ENCODE measurements at places on chromosomes 16 and 17.

GRCh38 chr16:5604770-5605169 is 507.2 kb upstream of the EEF2KMT start:
- DNase-seq: no peak

DNA sequence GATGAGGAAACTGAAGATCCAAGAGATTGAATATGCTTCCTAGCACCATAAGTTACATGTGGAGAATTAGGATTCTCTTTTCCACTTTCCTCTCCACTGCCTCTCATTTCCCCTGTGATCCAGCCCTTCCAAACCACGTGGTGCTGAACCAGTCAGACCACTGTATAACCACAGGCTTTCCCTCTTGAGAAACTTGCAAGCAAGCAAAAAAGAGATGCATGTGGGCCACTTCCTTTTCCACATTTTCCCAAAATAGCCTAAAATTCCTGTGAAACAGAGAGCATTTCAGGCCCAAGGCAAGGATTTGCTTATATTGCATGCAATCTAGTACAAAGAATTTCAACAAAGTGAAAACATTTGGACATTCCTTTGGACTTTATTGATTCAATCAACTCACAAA is 59.3 kb upstream of the KSR1 start:
- DNase-seq: no peak

- DNase-seq: no peak
These were observed 42.5 kb downstream of the PLCG2 start for GRCh38 chr16:81821436-81822128.

- no peak for DNase-seq
These were observed 10.2 kb downstream of the MYO19 start for GRCh38 chr17:36524428-36524876.

DNA sequence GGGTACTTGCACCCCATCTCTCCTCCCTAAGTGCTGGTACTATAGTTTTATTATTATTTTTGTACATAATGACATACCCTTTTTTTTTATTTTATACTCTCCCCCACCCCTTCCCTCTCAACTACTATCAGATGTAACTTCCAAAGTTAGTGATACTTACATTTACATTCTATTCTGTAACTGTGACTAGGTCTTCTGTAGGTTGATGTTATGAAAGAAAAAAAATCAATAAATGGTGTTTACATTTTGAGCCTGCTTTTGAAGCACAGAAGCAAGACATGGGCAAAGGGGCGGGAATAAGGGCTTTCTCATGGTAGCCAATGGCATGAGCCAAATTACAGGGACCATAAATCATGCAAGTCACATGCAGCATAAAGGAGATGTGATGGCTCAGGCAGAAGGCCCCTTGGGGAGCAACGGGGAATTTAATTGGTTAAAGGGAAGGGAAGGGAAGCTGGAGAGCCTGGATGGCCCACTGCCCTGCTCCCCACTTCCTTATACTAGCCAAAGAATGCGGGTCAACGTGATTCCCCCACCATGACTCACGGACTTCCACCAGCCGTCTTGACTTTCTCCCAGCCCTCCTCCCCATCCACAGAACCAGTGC is 2.4 kb upstream of the ACSF2 start:
- DNase-seq: peak; percentile 30

DNA sequence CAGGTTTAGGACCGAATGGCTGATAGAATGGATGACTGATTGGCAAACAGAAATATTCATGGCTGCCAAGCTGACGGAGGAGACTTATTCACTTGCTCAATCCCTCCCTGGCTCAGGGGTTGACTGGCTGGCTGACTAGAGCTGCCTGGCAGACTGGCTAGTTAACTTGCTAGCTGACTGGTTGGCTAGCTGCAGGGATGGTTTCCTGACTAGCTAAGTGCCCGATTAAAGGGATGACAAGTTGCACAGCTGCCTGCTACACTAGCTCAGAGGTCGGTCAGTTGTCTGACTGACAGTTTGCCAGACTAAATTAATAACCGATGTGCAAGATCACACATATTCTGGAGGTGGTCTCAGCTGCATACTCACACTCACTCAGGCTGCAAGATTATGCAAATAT is 1208.4 kb upstream of the CDH8 start:
- DNase-seq: no peak
